NCI-H526 treated with DMSO at 0.1 percent for 48 hours (cell line): ENCODE measurements at places on chromosomes 7 and 10.

- no peak for DNase-seq
Measured at GRCh38 chr10:110009736-110010475, 2.1 kb downstream of the ADD3 start.

GRCh38 chr7:67743501-67743900, 746.9 kb downstream of the TYW1 start:
- DNase-seq: no peak

DNA sequence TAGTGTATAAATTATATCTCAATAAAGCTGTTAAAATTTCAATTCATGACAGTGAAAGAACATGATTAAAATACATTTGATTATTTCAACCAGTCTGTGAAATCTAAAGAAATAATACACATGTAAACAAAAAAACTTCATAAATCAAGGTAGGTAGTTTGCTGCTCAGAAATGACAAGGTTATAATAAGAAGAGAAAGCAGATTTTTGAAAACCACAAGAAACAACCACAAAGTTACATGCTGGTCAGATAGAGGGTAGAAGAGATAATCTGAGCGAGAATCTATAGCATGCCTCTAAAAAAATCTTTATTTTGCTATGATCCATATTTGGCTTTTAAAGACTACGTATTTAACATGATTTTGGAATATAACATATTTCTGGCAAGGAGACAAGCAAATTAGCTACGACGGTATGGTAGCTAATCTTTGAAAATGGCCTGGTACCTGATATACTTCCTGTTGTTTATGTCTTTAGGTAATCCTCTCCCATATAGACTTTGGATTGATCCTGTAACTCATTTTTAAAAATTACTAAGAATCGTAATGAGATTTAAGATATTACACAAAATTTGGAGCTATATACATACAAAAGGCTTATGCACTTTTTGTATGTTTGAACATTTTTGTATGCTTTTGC, 23.5 kb upstream of the VCL start:
- no peak for DNase-seq

DNA sequence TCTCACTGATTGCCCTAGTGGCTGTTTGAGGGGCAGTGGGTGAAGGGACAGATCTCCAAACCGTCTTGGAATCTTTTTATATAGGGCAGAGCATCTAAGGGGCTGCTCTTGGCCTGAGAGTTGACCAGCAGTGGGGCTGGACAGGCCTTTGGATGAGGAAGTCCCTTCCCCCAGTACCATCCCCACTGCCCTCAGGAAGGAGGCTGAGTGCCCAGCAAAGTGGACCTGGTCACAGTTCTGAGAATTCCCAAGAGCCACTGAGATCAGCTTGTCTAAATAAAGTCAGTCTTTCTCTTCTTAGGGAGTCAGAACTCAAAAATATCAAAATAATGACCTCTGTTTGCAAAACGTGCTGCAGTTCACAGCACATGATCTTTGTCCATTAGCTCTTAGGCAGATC, 5.6 kb downstream of the GDF10 start:
- no peak for DNase-seq

DNA sequence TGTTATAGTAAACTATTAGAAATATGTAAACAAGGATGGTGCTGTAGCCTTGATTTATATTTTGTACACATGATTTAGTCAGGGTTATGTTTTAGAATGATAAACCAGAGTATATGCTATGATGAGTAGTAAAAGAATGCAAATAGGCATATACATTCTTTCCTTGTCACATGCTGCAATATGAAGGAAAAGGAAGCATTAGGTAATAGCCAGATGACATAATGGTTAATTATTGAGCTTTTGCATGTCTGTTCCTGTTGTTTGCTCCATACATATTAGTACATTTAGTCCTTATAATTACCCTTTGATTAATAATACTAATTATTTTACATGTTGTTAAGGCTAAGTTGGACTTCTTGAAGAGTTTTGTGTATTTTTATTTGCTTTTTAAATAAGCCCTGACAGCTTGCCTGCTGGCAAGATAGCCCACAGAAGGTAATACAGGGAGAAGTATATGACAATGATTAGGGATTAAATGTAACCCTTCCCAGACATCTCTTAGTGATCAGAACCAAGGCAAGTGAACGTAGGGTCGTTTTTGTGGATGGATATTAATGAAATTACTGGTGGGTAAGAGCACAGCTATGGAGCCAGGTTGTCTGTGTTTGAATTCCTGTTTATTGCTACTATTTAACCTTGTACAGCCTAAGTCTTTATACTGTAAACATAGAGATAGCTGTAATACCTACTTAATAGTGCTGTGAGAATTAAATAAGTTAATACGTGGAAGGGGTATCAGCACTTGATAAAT, 68.4 kb downstream of the PHTF2 start:
- DNase-seq: no peak

DNA sequence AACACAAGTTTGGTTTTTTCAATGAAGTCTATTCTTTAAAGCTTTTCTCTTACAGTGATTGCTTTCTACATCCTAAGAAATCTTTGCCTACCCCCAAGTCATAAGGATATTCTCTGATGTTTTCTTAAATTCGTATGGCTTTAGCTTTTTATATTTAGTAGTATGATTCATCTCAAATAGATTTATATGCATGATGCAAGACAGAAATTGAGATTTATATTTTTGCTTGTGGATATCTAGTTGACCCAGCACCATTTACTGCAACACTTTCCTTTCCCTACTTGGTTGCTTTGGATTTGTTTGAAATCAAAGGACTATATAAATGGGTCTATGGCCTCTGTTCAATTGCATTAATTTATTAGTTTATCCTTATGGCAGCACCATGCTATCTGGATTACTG, 113.9 kb downstream of the ZNF438 start:
- no peak for DNase-seq

GRCh38 chr7:25712500-25712899, 439.5 kb upstream of the NFE2L3 start:
- no peak for DNase-seq

DNA sequence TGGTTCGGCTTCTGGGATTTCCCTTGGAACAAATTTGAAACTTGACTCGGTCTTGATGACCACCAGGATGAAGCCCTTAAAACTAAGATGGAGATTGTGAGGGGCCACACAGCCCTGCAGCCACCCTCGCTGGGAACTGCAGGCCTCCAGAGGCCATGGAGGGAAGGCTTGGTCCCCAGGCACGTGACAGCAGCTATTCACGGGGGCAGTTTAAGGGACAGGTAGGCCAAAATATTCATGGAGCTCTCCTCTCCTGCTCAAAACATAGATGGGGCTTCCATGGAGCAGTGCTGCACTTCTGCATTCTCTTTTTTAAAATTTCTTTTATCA, 137.0 kb downstream of the ADCY1 start:
- no peak for DNase-seq

DNA sequence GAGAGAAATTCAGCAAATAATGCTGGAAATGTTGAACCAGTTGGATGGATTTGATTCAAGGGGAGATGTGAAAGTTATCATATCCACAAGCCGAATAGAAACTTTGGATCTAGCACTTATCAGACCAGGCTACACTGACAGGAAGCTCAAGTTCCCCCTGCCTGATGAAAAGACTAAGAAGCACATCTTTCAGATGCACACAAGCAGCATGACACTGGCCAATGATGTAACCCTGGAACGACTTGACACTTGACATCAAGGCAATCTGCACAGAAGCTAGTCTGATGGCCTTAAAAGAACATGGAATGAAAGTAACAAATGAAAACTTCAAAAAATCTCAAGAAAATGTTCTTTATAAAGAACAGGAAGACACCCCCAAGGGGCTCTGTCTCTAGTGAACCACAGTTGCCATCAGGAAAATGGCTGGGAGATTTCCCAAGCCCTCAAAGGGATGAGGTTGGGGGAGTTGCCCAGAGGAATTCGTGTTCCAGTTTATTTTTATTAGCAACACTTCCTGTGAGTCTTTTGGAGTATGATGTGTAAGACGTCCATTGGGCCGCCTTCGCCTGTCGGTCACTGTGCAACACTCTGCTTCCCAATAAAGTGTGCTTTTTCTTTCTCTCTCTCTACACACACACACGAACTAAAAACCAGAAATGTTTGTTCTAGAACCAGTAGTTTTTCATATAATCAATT, 200.0 kb downstream of the HIBADH start:
- DNase-seq: no peak

DNA sequence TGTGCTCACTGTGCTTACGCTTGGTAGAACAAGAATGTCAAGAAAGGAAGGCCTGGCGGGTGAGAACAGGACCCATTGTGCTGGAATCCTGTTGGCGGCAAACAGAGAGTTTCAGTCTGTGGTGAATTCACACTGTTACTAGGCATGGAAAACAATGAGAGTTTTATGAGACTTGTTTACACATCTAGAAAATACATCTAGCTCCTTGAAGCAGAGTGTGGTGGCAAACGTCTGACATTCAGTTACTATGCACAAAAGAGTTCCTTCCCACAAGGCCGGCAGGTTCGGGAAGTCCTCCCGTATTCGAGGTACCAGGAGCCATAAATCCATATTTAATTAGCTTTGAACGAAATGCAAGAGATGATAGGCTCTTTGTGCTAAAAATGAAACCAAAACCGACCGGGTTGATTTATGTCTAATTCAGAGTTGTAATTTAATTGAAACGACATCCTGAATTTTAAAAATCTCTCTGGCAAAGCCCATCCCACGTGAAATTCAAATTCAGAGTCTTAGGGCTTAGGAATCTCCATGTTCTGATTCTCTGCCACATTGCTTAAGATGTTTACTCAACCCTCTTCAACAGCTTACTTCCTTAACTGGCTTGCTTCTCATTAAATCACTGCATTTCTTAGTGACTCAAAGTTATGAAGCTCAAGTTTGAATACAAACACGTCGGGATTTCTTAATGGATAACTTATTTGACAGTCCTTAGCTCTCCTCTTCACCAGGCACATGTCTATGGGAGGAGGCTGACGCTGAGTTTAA, 299.9 kb upstream of the PITRM1 start:
- no peak for DNase-seq

- DNase-seq: no peak
Measured at GRCh38 chr10:105761576-105762260, 1120.6 kb downstream of the SORCS3 start.
